ENCODE measurements at places on chromosomes 6 and 20. TPM values are rescaled to one million over a fixed set of nuclear protein-coding genes. Genes with fewer than 3 reads are reported as not detected.

NKAIN4 gene
- total RNA-seq: not detected

APCDD1L gene
- 2.2 TPM for total RNA-seq

PTCRA gene
- not detected for total RNA-seq

RUNX2 gene
- 3.1 TPM for total RNA-seq

DNA sequence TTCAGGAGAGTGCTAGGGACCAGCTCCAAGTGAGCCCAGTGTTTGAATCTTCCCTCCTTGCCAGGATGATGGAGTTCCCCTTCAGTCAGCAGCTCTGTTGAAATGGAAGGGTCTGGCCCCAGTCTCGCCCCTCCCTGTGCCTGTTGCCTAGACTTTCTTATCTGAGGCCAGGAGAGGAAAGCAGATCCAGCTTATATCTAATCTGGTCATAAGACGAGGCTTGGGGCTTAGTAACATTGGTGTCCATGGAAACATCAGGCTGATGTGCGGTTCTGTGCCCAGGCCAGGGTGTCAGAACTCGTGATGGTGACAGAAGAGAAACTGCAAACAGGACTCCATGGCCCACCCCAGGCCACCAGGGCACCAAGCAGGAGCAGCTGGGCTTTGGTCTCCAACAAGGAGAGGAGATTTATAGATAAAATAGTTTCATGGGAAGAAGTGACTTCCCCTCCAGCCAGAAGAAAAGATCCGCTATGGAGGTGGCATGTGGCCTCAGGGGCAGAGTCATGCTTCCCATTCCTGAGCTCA lies 9.8 kb downstream of the MAS1L start:
- DNase-seq: no peak

GRCh38 chr6:104414723-104415122 lies 445.0 kb downstream of the HACE1 start:
- no peak for DNase-seq

DNA sequence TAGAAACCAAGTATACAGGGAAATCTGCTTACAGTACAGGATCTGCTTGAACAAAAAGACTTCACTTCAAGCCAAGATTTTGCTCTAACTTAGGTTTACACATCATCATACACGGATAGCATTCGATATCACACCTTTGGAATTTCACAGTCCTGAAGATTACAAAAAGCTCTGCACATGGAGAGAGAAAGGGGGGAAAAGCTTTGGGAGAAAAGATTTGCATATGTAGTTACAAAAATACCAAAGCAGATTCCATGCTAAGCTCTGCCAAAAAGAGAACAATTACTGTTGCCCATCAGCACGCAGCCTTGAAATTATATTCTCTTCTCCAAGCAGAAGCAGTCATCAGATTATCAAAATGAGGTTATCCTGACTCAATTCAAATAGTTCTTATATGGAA lies 62.0 kb downstream of the HIVEP2 start:
- DNase-seq: peak; percentile 67

DNA sequence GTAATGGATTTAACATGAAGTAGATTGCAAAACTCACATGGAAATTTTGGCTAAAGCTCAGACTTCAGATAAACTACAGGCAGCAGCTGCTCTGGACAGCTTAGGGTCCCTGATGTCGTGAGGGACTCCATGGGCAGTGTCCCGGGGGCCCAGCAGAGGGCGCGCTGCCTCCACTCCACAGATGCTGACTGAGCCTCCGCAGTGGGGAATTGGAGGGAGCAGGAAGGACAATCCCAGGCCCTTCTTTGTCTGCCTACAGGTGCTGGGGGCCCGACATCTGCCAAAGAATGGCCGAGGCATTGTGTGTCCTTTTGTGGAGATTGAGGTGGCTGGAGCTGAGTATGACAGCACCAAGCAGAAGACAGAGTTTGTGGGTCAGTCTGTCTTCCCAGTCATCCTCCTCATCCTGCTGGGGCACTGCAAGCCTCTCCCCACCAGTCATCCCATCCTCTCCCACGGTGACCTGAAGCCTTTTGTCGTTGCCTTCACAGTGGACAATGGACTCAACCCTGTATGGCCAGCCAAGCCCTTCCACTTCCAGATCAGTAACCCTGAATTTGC lies 35.9 kb downstream of the PLCG1 start:
- peak; percentile 80 for DNase-seq

DNA sequence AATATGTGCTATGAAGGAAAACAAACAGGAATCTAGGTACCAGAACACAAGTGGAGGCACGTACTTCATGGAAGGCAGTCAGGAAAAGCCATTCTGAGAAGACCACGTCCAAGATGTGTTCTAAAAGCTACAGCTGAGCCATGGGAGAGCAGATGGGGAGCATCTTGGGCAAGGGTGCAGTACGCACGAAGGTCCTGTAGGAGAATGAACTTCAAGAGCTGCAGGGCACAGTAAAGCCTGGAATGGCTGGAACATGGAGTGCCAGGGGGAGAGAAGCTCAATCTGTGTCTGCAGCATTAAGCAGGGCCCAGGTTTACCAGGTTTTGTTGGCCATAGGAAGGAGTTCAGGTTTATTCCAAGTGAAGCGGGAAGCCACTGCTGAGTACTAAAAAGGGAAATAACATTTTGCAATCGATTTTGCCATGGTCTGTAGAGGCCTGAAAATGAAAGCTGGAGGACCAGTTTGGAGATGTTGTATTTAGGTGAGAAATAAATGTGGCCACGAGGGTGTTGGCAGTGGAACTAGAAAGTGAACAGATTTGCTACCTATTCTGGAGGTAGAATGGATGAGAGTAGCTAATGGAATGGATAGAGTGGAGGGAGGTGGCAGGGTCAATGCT lies 29.9 kb downstream of the ADTRP start:
- DNase-seq: no peak
